ENCODE measurements at places on chromosomes 13 and 19.

DNA sequence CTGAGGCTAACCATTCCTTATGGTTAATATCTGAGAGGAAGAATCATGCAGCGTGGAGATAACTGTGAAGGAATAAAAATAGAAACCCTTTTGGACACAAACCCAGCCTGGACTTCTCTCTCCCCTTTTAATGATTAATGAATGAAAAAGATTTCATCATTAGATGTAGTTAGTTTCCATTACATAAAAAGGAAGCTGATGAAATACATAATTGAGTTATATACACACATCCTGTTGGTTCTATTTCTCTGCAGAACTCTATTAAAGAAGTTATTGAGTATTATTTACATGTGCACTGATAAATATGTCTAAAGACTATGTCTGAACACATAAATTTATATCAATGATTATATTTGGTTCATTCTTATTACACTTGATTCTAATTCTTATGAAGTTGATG, 465.3 kb downstream of the GPC5 start:
- no peak for DNase-seq

DNA sequence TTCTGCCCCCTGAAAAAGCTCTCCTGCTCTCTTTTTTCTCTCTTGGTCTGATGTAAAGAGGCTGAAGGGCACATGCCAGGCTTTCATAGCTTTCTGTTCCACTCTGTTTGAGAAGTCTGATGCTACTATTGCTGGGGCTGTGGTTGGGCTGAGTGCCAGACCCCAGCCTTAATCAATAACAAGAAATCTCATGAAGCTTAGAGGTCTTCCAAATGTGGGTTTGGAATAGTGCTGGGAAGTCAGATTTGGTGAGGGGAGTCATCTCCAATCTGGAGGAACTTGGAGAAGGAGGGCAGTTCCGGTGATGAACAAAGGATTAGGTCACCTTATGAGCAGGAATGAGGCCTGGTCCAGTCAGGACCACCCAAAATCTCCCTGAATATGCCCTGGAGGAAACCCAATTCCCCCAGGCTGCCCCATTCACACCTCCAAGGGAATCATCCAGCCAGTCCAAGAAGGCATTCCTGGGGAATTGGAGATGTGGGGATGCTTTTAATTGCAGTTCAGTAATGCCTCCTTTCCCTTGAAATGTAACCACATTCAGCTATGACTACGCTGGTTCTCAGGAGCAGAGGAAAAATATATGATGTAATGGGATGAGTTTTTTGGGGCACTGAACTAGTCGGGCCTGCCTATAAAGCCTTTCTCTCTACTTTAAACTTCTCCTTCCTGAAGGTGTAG, 102.0 kb downstream of the STARD13 start:
- DNase-seq = no peak

- DNase-seq = no peak
These were observed 7.4 kb upstream of the SPACA4 start for GRCh38 chr19:48598996-48599700.

- DNase-seq = peak; percentile 88
These were observed 16.0 kb upstream of the ERCC1 start for GRCh38 chr19:45439569-45440258.

All from lower lobe of right lung (tissue), 2 donors.